ENCODE measurements at places on chromosomes 4 and X.

- DNase-seq = no peak
Observed at GRCh38 chr4:125267630-125268029, 47.1 kb upstream of the FAT4 start.

DNA sequence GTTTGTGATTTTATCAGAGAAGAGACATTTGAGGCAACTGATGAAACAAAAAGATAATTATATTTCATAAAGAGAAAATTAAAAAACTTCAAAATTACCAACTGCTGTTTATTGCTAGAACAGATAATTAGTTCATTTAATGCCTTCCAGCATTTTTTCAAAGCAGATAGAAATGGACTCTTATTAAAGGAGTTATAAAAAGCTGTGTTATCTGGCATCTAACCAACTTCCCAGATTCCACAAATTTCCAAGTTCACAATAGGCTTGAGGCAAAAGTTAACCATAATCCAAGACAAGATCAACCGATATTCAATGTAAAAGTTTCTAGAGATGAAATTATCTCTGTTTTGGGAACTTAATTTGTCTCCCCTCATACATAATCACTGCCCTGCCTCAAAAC is 152.4 kb downstream of the TSPAN5 start:
- DNase-seq = no peak

GRCh38 chr4:55926610-55927009 is 22.1 kb upstream of the CEP135 start:
- no peak for DNase-seq

DNA sequence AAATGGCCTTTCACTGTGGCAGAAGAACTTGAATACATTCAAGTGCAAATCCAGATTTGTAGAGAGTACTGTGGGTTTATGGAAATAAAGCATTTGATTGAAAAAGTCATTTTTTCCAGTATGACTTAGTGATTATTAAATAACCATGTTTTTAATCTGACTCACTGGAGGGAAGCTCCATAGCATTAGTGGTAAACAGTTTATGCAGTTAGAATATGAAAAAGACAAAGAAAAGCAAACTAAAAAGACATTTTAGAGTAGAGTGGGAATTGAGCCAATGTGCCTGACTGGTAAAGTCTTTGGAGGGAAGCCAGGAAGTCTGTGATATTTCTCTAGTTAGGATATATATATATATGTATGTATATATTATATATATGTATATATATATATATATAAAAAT is 53.4 kb downstream of the FAT4 start:
- no peak for DNase-seq

GRCh38 chr4:69910016-69910782 is 20.7 kb upstream of the CSN1S1 start:
- DNase-seq = no peak

GRCh38 chr4:163535657-163536056 is 41.2 kb downstream of the TMA16 start:
- no peak for DNase-seq

- no peak for DNase-seq
Observed at GRCh38 chr4:64729561-64729960, 320.3 kb upstream of the TECRL start.

- DNase-seq = no peak
Observed at GRCh38 chr4:188332265-188332664, 193.0 kb downstream of the TRIML1 start.

GRCh38 chr4:140637836-140638235 is 69.1 kb upstream of the UCP1 start:
- peak; percentile 24 for DNase-seq

Measured in SK-N-DZ (cell line).